ENCODE measurements at places on chromosomes 7 and 10.
A peak's percentile ranks its signal among the peaks of the same experiment; 100 is the strongest.

DNA sequence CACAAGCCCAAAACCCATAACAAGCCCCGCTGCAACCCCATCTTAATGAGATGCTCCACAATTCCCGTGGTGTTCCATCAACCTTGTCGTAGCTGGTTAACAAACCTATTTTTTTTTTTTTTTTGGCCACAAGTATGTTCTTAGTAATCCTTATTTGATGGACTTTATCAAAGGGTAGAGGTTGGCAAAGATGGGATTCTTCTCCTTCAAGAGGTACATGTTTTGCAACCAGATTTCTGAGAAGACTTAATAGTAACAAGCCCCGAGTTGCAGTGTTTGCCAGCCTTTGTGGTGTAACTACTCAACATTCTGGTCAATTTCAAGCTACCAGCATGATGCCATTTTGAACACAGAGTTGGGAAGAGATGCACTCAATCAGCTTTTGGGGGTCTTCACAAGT lies 181.7 kb downstream of the NRP1 start:
- DNase-seq = no peak

- no peak for DNase-seq
Measured at GRCh38 chr10:6045314-6045848, 16.8 kb downstream of the IL2RA start.

- no peak for DNase-seq
Measured at GRCh38 chr7:156059369-156059768, 247.1 kb upstream of the SHH start.

DNA sequence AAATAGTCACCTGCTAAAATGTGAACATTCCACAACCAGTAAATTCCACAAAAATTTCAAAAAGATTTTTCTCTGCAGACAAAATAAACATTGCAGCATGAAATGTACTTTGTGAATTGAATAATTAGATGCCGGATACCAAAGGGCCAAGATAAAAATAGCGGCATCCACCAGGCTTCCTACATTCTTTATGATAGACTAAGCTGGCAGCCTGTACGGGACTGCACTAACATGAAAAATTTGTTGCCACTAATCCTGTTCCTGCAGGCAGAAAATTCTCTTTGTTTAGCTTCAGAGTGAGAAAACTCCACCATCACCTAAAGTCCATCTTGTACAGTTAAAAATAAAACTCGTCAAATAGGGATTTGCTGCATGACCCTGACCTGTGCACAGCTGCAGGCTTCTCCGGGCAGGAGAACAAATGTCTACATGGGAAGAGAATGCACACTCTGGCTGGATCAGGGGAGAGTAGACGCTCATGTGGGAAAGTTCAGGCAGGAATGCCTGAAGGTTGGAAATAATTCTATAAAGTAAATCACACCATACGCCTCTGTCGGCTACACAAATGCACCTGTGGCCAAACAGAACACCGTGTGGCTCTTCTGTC lies 15.6 kb upstream of the ADO start:
- no peak for DNase-seq

DNA sequence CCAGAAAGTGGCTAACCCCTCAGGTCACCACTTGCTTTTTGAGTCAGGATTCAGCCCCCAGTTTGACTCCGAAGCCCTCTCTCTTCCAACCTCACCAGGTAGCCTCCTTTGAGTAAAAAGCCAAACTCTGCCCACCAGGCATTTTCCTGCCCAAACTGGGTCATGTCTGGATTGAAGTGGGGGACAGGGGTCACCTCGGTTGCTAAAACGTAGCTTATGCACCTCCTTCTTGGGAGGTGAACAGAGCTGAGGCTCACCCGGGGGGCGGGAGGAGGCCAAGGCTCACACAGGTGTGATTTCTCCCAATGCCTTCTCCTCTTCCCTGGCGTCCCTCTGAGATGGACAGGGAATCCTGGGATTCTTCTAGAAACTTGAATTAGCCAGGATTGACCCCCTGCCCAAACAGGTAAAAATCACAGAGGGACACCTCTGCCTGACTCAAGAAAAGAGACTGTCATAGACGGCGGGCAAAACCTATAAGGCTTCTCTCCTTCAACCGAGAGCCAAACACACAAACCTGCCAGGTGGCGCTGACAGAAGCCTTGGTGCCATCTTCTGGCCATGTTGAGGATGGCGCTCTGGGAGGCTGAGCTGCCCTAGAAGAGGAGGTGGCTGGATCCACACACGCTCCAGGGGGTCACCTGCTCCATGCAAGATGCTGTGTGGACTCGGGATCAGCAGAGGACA lies 51.6 kb downstream of the PRLHR start:
- no peak for DNase-seq

DNA sequence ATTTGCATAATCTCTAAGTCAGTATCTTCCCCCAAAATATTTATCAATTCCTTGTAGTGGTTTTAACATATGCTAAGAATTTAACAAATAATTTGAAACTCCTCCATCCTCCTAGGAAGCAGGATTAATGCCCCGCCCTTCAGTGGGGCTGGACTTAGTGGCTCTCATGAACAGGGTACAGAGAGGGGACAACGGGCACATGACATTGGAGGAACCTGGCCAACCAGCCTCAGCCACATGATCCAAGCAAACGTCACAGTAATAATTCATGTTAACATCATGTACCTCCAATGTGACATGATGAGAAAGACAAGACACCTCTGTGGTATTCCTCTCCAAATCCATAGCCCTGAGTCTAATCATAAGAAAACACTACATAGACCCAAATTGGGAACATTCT lies 50.5 kb downstream of the NUDCD3 start:
- DNase-seq = no peak

DNA sequence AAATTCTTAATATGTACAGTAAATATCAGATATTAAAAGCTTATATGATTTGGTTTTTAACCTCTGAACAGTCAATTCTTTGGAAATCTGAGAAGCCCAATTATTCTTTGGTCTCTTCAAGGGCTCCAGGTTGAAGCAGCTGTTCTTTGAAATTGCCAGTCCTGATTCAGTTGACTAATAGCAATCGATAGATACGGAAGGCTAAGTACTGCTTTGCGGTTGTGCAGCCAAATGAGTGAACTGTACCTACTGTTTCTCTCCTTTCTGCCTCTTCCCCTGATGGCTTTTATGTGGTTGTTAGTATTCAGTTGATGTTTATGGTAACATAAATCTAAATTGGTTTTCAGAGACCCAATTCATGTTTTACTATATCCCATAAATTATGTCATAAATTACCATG lies 103.1 kb upstream of the RPA3 start:
- no peak for DNase-seq

GRCh38 chr10:58318346-58318745 lies 16.5 kb upstream of the UBE2D1 start:
- DNase-seq = no peak

- no peak for DNase-seq
Measured at GRCh38 chr7:128791972-128792327, 182 bp downstream of the CCDC136 start.

DNA sequence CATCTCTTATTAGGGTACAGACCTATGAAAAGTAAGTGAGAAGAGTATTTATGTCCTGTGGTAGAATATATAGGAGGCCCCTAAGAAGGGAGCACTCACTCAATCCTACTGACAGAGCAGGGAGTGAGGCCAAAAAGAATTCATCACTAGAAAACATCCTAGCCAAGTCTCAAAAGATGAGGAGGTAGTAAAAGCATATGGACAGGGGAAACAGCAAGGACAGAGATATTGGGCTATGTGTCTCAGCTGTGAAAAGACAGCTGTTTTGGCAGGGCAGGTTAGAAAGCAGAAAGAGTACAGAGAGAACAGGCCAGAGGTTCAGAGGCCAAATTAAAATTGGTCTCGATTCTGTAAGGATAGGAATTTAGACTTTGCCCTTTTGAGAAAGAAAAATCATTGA lies 548.3 kb upstream of the ANKRD30A start:
- DNase-seq = no peak

- DNase-seq = no peak
Measured at GRCh38 chr10:108404155-108404554, 1239.6 kb upstream of the SORCS1 start.

DNA sequence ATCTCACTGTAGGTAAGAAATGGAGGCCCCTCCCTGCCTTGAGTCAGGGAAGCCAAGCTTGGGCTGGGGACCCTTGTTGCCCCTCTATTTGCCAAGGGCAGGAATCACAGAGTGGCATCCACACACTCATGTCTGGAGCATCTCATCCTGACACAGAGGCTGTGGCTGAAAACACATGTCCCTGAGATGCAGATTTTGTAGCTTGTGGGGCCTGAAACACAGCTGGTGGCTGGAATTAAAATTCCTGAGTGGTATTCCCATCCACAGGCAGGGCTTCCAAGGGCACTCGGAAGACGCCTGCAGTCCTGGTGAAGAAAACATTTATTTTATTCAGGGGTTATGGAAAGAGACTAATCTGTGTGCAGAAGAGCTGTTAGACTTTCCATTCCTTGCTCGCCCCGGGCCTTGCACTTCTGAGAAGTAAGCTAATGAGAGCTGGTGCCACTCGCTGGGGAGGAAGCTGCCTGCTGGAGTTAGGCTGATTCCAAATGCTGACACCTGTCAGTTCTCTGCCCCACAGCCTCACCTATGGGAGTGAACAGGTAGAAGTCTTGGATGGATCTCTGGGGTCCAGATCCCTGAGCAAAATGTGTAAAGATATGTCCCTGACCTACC lies 36.0 kb downstream of the C10orf120 start:
- no peak for DNase-seq

GRCh38 chr10:32744321-32744720 lies 213.7 kb downstream of the ITGB1 start:
- DNase-seq = no peak

- no peak for DNase-seq
Measured at GRCh38 chr7:121054925-121055324, 66.4 kb downstream of the CPED1 start.

GRCh38 chr10:46539596-46540411 lies 16.7 kb downstream of the GPRIN2 start:
- DNase-seq = no peak

DNA sequence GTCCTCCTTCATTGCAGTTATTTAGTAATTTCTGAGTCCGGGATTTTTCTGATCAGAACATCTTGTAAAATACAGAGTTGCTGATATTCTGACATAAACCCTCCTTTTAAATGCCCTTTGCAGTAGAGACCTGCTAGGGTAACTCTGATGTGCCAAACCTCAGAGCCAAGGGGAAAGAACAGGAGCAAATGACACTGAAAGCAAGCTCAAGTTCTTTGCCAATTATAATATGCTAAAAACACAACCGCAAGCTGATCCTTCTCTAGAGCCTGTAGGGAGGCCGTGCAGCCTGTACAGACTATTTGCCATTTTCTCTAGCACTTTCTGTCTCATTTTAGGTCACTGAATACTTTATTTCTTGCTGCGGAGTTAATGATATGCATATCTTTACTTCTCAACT lies 240.4 kb downstream of the CAMK1D start:
- no peak for DNase-seq

- peak; percentile 41 for DNase-seq
Measured at GRCh38 chr7:51067757-51068156, 248.9 kb downstream of the COBL start.

GRCh38 chr10:63799521-63800300 lies 278.5 kb downstream of the REEP3 start:
- no peak for DNase-seq

DNA sequence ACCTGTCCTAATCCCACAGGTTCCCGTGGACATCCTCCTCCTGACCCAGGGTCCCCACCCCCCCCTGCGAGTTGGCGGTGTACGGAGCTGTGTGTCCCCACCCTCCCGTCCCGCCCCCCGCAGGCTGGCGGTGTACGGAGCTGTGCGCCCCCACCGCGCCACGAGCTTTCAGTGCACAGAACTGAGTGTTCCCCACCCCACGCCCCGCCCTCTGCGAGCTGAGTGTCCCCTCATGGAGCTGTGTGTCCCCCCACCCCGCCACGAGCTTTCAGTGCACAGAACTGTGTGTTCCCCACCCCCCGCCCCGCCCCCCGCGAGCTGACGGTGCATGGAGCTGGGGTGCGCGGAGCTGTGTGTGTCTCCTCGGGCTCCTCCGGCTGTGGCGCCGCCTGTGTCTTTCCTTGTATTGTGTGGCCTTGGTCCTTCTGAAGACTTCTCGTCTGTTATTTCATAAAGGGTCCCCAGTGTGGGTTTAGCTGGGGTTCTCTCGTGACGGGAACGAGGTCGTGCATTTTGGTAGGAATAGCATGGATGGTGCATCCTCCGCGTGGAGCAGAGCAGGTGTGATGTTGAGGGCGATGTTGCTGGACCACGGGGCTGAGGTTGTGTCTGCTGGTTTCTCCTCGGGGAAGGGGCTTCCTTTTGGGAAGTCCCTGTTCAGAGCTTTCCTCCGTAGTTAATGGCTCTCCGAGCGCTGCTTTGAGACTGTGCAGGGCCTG lies 18.0 kb upstream of the JAKMIP3 start:
- no peak for DNase-seq

GRCh38 chr10:75919913-75920312 lies 488.5 kb downstream of the LRMDA start:
- no peak for DNase-seq

DNA sequence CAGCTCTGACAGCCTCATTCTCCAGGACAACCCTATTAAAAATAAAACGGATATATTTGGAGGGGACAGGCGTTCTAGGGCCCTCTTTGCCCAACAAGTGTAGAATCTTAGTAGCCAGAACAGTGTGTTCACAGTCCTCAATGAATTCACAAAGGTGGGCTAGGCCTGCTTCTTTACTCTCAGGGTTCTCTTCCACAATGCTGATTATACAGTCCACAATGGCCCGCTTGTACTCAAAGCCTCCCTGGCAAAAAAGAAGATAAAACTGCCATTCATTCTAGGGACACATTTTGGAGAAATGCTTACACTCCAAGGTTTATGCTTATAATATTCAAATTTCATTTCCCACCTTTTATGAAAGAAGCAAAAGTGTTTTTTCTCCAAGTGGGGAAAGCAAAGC lies 62.6 kb downstream of the MEST start:
- DNase-seq = no peak

- DNase-seq = no peak
Measured at GRCh38 chr7:30814700-30815387, 43.6 kb downstream of the MINDY4 start.

DNA sequence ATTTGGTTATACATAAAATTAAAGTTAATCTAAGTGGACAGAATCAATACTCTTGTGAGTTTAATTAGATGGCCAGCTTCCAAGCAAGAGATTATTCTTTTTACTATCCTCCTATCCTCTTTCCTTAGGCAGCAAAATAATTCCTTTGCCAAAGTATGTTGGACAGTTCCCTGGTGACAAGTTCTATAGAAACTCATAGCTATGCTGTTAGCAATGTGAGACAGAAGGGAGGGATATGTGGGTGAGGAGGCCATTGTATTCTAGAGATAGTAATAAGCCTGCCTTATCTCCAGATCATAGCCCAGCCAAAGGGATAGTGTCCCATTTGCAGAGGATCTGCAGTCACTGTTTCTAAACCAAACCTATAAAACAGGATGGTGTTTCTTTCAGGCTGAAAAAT lies 181.6 kb upstream of the HDAC9 start:
- no peak for DNase-seq

- DNase-seq = no peak
Measured at GRCh38 chr10:89043052-89043451, 52.5 kb downstream of the FAS start.

- DNase-seq = no peak
Measured at GRCh38 chr7:55569269-55569663, 3.0 kb downstream of the VOPP1 start.

- no peak for DNase-seq
Measured at GRCh38 chr7:31778296-31778695, 91.3 kb downstream of the PPP1R17 start.

All from substantia nigra (tissue), 51 donors.